ENCODE measurements at places on chromosomes 13 and 19.

GRCh38 chr13:41311406-41312175 lies 524 bp downstream of the NAA16 start:
- DNase-seq, result peak; percentile 49

DNA sequence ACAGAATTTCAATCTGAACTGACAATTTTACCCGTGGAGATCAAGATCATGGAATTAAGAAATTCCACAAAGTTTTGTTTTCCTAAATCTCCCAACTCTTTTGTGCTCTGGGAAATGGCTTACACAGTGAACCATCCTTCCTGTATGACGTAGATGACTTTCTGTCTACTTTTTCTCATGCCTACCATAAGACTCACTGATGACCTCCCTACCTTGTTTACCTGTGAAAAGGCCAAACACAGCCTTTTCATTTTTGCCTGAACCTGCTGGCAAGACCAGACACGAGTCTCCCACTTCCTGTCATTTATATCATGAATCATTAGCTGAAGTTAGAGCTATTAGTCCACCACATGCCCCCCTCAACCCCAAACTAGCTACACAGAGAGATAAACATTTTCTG lies 4.6 kb upstream of the KBTBD6 start:
- no peak for DNase-seq

DNA sequence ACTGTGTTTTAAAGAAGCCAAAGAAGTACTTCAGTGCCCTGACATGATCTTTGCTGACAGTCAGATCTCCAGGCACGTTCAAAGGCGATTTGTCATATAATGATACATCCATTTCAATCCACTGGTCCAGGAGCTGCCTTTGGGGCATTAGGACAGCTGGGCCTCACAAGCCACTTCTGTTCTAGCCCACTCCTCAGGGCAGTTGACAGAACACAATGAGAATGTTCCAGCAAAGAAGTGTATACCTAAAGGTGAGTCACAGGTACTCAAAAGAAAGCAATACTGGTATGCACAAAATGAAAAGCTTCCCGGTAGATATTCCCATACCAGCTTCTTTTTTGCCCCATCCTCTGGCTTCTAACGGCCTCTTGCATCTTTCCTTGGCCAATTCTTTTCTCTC lies 12.5 kb upstream of the MAP3K10 start:
- DNase-seq, result no peak

GRCh38 chr13:97441368-97441767 lies 7.4 kb downstream of the RAP2A start:
- DNase-seq, result no peak

- no peak for DNase-seq
Observed at GRCh38 chr13:108120302-108120701, 95.0 kb downstream of the LIG4 start.

GRCh38 chr13:23292586-23292985 lies 111.8 kb downstream of the SGCG start:
- no peak for DNase-seq

- DNase-seq, result no peak
Observed at GRCh38 chr19:2079076-2079864, 16.9 kb downstream of the MOB3A start.

DNA sequence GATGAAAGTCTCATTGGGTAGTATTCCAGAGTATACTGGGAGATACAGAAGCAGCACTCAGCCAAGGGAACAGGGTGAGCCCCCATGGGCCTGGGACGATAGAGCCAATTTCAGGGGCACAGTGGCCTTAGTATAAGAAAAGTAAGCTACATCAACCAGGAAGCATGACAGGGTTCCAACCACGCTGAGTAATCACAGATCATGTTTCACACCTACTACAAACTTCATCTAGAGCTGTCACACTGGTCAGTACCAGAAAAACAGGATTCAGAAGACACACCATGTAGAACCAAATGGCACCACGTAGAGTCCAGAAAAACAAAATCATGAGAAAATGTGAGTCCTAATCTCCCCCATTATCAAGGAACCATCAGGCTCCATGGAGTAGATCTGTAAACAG lies 1292.4 kb upstream of the MIR17HG start:
- no peak for DNase-seq

DNA sequence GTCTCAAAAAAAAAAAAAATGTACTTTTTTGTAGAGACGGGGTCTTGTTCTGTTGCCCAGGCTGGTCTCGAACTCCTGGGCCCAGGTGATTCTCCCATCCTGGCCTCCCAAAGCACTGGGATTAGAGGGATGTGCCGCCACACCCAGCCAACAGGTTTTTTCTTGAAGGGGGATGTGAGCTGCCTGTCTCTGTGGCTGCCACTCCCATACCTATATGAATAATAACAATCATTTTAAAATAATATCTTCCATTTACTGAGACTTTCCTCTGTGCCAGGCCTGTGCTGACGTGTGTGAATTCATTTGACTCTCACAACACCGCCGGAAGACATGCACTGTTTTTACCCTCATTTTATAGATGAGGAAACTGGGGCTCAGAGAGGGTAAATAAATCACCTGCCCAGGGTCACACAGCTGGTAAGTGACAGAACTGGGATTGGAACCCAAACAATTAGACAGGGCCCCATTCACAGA lies 7.2 kb upstream of the BCL3 start:
- DNase-seq, result no peak

GRCh38 chr19:5666921-5667610 lies 13.2 kb downstream of the MICOS13 start:
- DNase-seq, result no peak

DNA sequence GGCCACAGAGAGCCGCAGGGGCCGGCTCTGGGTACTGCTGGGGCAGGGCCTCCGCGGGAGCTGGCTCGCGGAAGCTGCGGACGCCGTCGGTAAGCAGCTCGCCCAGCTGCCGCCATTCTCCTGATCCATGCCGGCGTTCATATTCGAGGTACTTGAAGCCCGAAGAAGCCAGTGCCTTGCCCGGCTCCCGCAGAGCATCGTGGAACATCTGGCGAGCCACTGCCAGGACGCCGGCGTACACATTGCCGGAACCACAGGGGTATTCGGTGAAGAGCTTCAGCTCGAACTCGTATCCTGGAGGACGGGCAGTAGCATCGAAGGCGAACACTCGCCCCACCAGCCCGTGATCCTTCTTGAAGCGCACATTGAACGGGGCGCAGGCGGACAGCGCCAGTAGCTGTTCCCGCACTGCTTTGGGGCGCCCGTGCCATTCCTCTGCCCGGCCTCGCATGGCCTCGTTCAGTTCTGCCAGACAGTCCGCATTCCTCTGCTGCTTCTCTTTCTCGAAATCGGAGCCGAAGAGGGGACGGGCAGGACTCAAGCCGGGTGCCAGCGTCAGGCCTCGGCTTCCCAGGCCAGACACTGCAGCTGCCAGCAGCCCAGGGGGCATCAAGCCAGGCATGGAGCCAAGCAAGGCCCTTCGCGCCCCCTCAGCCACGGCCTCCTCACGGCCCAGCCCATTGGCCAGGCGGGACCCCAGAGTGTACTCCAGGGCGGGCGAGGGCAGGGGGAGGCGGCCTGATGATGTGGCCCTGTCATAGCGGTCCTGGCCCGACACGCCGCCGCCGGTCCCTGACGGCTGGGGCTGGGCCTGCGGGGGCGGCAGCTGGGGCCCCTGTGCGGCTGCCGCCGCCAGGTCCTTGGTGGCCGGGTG lies 1.0 kb downstream of the IRF2BP1 start:
- DNase-seq, result no peak

- DNase-seq, result no peak
Observed at GRCh38 chr13:50797091-50797490, 46.4 kb downstream of the DLEU7 start.

Measured in stimulated activated CD4-positive, alpha-beta T cell treated with anti-CD3 and anti-CD28 coated beads, Interleukin-4, amount 100 ng/mL, for 4 hours (primary cell).